Activated naive CD4-positive, alpha-beta T cell treated with anti-CD3 and anti-CD28 coated beads, Interleukin-2, amount 50 U/mL, for 72 hours (primary cell): ENCODE measurements at places on chromosomes 7 and 10. TPM values are rescaled to one million over a fixed set of nuclear protein-coding genes. Genes with fewer than 3 reads are reported as not detected.

C10orf62 gene
- not detected for total RNA-seq

NUTM2B gene
- 0.68 TPM for total RNA-seq

DNA sequence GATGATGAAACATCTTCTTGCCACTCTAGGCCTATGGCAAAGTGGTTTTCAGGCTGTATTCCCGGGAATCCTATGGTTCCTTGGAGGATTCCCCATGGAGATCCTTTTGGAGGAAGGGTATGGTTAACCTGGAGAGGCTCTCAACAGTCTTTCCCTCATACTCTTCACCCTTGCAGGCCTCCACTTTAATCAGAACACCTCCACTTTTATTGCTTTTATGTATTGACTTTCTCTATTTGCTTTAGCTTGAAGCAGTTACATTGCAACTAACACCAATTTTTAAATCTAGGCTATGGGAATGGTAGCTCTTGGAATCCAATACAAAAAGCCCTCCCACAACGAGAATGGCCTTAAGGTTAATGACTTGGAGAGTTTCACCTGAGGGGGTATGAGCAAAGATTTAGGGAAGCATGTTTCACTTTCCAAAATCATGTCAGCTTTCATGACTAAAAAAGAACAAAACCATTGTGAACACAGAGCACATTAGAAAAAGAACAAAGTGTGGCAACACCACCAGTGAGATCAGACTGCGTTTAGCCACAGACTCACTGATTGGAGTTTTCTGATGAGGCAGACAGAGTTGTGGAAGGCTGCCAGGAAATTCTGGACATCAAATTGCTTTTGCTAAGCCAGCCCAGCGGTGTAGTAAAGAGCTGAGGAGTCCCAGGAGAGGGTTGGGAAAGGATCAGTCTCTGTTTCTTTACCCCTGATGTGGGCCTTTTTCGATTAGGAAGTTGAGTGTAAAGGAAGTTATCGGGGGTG is 130.4 kb upstream of the BMPER start:
- DNase-seq, result no peak

DNA sequence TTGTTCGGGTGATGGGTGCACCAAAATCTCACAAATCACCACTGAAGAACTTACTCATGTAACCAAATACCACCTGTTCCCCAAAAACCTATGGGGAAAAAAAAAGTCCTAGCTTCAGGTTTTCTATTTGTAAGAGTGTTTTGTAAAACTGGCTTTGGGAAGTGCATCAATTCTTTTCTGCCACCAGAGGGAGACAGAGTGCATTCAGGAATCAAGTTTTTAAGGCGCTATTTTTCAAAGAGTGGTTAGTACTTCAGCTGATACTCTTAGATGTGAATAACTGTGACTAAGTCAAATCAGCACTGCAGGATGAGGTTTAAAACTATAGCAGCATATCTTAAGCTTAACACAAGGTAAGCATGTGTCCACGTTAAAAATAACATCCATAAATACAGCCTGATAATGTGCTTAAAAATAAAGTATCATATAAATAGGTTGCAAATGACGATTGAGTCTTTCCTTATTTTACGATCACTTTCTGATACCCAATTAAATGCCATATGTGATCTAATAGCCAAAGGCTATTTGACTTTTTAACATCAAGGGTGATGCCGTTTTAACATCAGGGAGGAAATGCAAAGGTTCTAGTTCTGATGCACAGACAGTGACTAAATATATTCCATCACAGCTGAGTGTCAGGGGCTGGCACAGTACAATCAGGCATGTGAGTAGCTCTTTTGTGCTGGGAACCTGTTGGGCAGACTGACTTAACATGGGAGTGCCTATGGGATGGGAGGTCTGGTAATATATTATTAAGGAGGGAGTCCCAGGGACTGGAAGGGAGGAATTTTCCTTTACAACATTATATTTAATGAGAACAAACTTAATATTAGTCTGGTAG is 10.6 kb upstream of the LYZL2 start:
- DNase-seq, result no peak

- no peak for DNase-seq
Measured at GRCh38 chr10:133141958-133142340, 18.1 kb upstream of the KNDC1 start.

GRCh38 chr7:101287032-101287431 is 34.6 kb downstream of the IFT22 start:
- no peak for DNase-seq

DNA sequence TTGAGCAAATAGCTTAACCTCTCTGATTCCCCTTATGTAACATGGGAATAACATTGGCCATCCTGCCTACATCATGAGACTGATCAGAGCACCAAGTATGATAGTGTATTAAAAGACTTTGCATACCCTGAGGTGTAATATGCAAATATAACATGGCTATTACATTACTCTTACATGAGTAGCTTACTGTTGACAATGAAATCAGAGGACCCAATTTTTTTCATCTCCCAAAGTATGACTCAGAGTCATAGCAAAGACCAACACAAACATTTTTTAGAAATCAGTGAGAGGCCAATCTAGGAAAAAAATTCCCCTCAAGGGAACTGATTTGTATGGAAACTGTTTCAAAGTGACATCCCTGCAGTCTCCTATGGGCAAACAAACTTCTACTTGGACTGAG is 47.0 kb upstream of the TMEM140 start:
- no peak for DNase-seq
